ENCODE measurements at places on chromosomes 12 and 14.
A peak's percentile ranks its signal among the peaks of the same experiment; 100 is the strongest.

DNA sequence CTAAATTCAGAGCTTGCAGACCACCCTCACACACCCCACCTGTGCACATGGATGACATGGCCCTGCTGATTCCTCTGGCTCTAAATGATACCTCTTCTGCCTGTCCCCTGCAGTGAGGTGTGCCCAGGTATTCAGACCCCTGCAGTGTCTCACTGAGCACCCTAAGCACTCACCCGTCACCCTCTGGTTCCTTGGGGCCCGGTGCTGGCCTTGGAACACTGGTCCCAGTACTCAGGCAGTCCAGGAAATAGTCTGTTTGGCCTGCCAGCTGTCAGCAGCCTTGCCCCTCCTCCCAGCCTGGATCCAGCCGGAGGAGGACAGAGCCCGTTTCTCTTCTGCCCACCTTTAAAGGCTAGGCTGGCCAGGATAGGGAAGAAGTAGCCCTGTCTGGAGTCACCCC, 44.9 kb downstream of the ESRRB start:
- no peak for DNase-seq

DNA sequence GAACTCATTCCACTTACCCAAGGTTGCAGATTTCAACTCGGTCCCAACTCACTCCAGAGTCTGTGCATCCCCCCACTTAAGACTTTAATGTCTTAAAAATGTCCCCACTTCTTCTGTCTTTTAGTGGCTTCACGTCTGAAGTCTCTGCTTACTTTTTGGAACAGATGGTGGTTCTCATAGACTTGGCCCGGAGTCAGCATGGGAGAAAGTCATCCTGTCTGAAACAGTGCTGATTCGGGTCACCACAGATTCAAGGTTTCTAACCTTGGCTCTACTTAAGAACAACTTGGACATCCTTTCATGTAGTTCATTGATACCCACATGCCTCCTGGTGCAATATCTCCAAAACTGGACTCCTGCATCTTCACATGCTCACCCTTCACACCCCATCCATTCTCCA, 26.0 kb downstream of the CHST11 start:
- DNase-seq = no peak

- DNase-seq = no peak
Measured at GRCh38 chr12:52645120-52645761, 6.8 kb downstream of the KRT2 start.

DNA sequence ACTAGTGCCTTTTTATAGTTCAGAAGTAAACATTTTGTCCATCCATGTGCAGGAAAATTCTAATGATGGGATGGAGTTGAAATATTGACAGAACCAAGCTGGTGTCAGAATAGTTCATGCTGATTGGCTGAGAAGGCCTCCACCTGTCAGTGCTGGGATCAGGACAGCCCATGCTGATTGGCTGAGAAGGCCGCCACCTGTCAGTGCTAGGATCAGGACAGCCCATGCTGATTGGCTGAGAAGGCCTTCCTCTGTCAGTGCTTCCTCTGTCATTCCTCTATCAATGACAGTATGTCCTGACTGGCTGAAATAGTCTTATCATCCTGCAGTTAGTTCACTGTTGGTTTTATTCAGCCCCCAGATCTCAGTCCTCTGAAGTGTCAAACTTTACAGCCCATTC, 95.7 kb downstream of the PPP2R5C start:
- no peak for DNase-seq

- DNase-seq = no peak
Measured at GRCh38 chr14:98707522-98707921, 564.5 kb downstream of the BCL11B start.

GRCh38 chr12:24759155-24759554, 189.7 kb downstream of the BCAT1 start:
- no peak for DNase-seq

DNA sequence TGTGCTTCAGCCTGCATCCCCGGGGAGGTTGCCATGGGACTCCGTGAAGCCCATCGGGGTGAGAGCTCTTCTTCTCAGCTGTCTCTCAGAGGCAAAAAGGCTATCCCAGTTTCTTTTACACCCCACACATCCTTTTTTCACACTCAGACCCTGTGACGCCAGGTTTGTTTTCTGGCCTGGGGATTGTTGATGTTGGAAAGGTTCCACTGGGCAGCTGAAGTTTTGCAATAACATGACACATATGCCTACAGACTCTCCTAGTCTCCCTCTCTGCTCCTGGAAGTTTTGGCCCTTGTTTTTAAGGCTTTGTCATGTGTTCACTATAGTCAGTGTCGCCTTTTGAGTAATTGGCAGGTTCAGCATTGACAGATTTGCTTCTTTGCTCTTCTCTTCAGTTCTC, 118.6 kb downstream of the SMOC1 start:
- DNase-seq = no peak

DNA sequence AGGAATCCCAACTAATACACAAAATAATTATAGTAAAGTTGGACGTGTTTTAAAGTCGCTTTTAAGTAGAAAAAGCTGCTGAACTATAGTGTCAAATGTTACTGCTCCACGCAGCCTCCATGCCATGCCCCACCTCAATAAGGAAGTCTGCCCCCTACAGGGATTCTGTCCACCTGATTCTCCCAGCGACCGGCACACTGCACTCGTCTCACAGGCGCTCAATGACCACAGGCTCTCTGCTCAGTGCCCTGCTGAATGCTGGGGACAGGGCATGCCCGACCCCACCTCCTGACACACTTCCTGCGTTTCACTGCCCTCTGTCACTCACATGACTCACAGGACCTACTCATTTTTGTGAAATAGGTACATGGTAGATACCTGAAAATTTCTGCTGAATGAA, 48.9 kb downstream of the BDKRB1 start:
- DNase-seq = no peak

- DNase-seq = no peak
Measured at GRCh38 chr14:56422221-56422620, 157.4 kb upstream of the TMEM260 start.

DNA sequence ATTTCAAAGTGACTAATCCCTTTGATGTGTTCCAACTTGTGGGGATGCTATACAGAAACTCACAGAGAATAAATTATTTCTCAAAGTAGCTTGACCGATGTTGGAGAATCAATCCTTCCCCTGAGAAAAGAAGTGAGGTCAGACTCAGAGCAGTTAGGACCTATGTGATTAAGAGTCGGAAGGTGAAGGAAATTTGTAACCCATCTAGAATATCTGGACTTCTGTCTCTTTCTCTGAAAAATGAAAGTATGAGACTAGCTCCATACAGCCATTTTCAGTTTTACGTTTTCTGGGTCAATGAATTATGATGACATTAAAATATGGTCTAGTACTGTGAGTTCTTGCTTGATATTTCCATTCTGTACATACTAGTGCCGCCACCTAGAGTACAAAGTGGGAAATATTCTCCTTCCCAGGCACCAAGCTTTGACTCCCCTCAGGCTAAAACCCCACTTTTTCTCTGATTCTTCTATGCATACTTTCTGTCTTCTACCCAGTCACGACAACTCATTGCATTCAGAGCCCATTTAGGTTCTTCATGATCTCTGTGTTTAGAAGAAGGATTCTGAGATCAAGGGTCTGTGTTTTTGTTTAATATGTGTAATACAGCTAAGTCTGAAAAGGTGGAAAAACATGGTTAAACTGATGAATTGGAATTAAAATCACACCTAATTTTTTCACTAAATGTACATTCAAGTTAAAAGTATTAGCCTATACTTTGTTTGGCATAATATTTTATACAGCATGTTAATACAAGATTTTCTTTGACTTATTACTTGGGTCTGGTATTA, 6.9 kb upstream of the NTS start:
- no peak for DNase-seq

GRCh38 chr14:67532606-67532997, 488 bp upstream of the PLEKHH1 start:
- DNase-seq = no peak

GRCh38 chr12:62484233-62484632, 17.6 kb downstream of the MON2 start:
- DNase-seq = no peak

DNA sequence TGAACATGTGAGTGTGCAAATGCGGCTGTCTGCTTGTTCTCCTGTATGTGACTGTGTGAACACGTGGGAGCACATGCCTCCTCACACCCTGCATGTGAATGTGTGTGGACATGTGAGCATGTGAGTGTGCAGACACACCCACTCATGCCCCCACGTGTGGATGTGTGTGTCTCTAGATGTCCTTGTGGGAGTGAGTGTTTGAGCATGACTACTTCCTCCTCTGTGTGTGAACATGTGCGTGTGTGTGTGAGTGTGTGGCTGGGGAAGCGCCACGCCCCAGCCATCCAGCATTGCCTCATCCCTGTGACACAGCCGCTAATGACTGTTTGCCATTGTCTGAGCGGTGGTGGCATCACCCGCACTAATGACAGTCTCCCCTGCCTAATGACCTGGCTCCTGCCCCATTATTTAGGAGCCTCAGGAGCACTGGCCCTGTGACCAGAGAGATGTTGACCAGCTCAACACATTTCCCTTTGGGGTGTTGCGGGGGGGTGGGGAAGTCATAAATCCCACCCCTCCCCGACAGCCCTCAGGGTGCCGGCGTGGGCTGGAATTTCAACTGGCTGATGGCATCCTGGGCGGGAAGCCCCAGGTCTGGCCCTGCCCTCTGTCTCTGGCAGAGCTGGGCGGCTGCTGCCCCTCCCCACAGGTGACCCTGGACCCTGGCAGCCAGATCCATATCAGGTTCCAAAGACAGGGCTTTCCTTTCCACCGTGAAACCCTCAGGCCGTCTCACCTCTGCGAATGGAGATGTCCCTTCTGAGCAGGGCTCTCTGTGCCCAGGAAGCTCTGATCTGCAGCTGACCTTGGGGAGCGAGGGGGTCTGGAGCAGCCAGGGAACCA, 11.5 kb upstream of the KRT80 start:
- DNase-seq = no peak

DNA sequence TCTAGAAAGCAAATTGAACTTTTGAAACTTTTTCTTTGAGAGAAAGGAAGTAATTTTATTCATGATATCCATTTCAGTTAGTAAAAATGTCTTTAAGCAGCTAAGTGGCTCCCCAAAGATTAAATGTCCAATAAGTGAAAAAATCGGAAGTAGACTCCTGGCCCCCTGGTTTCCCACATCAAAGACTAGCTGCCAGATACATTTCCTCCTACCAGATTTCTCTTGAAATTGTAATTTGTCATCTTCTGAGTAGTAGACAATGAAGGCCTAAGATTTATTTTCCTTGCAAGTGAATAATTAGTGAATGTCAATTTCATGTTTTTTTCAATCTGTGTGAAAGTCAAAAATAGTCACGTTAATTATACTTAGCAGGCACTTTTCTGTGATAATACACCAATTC, 321.9 kb downstream of the SYT1 start:
- no peak for DNase-seq

DNA sequence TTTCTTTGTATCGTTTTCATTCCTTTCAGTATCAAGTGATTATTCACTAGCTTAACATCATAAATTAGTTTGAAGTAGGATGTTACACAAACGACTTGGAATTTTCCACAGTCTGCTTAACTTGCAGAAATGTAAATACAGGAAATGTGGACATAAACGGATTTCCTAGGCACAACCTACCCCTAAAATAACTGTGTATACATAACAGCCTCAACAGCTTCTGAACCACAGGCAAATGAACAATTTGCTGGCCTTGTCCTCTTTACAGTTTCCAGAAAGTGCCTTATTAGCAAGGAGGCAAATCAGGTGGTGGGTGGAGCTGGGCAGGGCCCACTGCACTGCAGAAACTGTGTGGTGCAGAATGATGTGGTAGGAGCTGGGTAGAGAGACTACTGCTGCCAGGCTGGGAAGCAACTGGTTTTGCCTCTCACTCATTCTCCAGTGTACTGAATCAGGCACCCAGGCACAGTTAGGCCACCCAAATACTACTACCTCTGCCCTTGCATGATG, 14.1 kb downstream of the DRAM1 start:
- no peak for DNase-seq

GRCh38 chr12:2892246-2892645, 1.6 kb downstream of the TULP3 start:
- DNase-seq = no peak

- DNase-seq = no peak
Measured at GRCh38 chr12:27109334-27110028, 27.1 kb upstream of the C12orf71 start.

DNA sequence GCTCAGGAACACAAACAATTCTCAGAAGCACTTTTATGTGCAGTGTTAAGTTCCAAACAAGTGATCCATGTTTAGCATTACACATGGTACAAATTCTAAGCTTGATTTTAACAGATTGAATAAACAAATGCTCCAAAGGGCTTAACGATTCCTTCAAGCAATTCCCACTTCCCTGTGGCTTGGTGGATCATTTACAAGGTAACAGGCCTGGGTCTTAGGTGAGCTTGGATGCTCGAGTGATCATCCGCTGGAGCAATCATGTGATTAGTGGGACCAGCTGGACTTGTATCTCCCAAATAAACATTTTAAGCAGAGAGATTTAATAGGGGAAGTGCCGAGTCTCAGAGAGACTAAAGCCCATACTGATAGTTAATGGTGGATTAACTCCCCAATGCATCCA, 70.7 kb downstream of the CALM1 start:
- DNase-seq = no peak

- peak; percentile 74 for DNase-seq
Measured at GRCh38 chr14:75050852-75051555, at the start of gene MLH3. Gene MLH3 (minus strand): TSS chr14:75051467. CDS start chr14:75049655, 1,812 bp downstream.

DNA sequence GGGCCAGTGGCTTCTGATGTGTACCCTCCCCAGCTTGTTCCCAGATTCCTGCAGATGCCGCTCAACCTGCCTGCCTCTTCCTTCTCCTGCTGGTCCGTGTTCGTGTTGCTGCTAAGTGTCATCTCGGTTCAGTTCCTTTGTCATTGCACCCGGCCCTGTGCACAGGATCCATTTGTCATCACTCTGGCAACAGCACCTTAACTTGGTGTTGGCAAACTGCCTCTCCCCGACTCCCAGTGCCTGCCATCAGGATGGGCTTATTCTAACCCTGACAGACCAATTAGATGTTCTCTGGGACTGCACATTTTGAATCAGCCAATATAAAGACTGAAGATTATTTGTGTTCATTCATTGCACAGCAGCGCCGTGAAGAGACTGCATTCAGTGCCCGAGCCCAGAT, 73.3 kb downstream of the CCDC92 start:
- no peak for DNase-seq

DNA sequence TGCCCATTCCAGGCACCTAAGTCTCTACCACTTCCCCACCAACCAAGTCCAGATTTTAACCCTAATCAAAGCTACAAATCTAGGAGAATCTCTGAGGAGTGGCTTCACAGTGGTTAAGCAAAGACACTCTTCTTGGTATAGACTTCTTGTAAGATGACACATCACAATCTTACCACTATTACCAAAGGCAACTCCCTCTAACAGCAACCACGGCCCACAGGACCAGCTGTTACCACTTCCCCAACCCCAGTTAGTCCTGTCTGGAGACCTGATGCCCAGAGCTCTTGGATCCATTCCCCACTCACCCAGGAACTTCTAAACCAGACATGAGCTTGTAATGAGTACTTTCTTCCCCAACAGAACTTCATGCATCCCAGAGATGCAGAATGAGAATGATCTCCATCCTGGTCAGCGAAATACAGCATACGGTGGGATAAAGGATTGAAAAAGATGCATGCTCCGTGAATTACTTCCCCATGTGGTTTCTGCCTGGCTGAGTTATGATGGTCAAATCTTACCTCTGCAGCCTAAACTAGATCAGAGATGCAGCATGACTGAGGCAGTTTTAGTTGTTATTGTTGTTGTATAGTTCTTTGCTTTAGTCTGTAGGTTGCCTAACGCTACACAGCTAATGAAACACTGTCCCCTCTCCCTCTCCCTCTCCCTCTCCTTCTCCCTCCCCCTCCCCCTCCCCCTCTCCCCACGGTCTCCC, 87.7 kb upstream of the FOXN3 start:
- DNase-seq = no peak
